Heart right ventricle (tissue), 16 donors: ENCODE measurements at places on chromosomes 7 and 10. TPM values are rescaled to one million over a fixed set of nuclear protein-coding genes. Genes with fewer than 3 reads are reported as not detected.

GRCh38 chr10:35993591-35994515 lies 351.8 kb upstream of the FZD8 start:
- DNase-seq, result no peak

DNA sequence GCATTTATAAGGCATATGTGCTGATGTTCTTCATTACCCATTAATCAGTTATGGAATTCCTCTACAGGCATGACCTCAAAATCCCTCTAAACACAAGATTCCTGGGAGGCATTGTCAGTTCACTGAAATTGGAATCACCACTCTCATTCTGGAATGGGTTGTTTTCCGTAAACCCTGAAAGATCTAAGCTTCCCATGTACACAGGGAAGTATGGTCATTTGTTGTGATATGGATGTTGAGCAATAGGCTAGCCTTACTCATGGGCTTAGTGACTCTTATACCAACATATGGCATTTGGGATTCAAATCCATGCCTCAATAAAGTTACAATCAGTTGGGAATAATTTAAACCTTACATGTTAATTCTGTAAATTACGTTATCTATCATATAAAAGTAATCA lies 258.0 kb downstream of the XPNPEP1 start:
- DNase-seq, result no peak

DNA sequence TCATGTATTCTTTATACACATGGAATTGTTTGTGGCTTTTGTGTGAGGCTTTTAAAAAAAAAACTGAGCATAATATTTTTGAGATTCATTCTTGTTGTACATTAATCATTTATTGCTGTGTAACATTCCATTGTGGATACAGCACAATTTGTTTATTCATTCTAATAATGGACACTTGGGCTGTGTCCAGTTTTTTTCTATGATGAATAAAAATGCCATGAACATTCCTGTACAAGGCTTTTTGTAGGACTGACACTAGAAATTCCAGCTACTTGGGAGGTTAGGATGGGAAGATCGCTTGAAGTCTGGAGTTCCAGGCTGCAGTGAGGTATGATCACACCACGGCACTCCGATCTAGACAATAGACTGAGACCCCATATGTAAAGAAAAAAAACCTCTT lies 254.3 kb upstream of the CACNA2D1 start:
- DNase-seq, result no peak

GRCh38 chr7:101608772-101609713 lies 20.1 kb downstream of the MYL10 start:
- no peak for DNase-seq

- DNase-seq, result peak; percentile 32
These were observed 228.2 kb downstream of the GFRA1 start for GRCh38 chr10:116044801-116045248.

- no peak for DNase-seq
These were observed 91.1 kb downstream of the CH25H start for GRCh38 chr10:89115876-89116627.

- no peak for DNase-seq
These were observed 143.3 kb upstream of the AGK start for GRCh38 chr7:141407893-141408292.

DNA sequence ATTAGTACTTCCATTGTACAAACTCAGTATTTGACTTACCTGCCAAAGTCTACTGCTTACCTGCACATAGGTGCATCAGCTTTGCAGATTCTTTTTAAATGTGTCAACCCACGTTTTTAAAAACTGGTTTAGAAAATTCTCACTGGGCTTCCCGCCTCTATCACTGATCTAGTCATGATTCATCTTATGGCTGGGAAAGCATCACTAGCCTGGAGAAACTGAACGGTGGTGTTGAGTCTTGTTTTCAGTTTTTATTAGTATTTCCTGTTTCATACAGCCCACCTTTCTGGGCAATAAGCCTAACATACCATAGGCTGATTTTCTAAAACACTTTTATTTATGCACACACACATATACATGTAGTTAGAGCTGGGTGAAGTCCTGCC lies 19.7 kb downstream of the DOCK1 start:
- DNase-seq, result no peak

GRCh38 chr7:79548727-79549126 lies 95.3 kb upstream of the MAGI2 start:
- DNase-seq, result no peak

GRCh38 chr7:117955046-117955445 lies 81.8 kb upstream of the CTTNBP2 start:
- DNase-seq, result no peak

DNA sequence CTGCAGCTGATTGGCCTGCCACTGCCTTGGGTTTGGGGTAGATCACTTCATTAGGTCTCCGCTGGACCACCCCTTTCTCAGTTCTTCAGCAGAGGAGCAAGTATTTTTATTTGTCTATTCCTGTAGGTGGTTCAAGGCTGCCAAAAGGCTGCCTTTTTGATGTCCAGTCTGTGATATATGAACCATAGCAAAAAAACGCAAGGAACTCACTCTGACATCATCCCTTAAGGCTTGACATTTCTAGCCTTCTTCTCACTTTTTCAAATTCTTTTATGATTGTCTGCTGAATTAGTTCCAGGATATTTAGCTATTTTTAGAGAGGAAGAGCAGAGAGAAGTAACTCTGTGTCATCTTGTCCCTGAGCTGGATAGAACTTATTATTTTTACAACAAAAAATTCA lies 269.2 kb downstream of the BAMBI start:
- no peak for DNase-seq

- DNase-seq, result peak; percentile 44
These were observed 26.7 kb downstream of the CREB3L2 start for GRCh38 chr7:137975221-137975620.

DNA sequence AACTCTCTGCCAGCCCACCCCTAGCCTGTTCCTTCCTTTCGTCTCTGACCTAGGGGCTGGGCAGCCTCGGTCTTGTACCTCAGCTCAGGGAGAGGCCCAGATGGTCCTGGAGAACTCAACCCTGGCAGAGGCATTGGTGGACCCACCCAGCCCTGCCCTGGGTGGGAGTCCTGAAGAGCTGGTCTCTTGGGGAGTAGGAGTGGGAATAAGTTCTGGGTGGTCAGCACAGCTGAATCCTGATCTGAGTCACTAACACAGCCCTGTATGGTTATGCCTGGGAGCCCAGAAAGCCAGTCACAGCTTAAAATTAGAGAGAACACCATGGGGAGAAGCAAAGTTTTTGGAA lies 84.0 kb downstream of the SORBS1 start:
- DNase-seq, result no peak

DNA sequence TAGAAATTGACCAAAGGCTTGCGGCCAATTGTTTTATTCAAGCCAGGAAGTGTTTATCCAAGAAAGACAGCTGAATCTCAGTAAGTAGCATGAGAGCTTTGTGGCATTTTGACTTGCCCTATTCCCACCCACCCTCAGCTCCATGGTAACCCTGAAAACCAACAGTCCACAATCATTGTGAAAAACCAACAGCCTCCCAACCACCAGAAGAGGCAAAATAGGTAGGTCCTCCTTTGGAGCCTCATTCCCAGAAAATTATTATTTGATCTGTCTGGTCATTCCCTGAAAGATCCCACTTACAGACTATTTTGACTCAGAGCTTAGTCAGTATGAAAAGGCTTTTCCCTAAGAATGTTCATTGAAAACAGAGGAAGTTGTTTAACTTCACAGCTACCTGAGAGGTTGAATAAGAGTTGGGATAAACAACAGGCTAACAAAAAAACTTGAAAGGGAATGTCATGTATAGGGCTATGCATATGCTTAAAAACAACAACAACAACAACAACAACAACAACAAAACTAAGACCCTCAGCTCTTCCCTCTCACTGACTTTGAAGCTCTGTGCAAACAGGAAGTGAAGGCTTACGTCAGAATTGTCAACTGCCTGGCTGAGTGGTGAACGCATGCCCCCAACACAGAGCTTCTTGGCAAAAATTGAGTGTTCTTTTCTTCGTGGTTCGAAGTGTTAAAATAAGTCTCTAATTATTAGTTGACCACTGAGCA lies 11.2 kb downstream of the KPNA7 start:
- DNase-seq, result no peak

- DNase-seq, result no peak
These were observed 32.3 kb downstream of the SLC39A12 start for GRCh38 chr10:17984056-17984455.

Gene POMZP3
- total RNA-seq, result 5.6 TPM

Gene FAM25A
- total RNA-seq, result not detected

Gene XRCC2
- 0.51 TPM for total RNA-seq

Gene TRIM50
- 0.49 TPM for total RNA-seq

Gene CHAT
- total RNA-seq, result not detected
